CD4-positive, alpha-beta T cell treated with Interleukin-6 at 100 ng/mL for 8 hours (primary cell): ENCODE measurements at places on chromosomes 12 and 14.

DNA sequence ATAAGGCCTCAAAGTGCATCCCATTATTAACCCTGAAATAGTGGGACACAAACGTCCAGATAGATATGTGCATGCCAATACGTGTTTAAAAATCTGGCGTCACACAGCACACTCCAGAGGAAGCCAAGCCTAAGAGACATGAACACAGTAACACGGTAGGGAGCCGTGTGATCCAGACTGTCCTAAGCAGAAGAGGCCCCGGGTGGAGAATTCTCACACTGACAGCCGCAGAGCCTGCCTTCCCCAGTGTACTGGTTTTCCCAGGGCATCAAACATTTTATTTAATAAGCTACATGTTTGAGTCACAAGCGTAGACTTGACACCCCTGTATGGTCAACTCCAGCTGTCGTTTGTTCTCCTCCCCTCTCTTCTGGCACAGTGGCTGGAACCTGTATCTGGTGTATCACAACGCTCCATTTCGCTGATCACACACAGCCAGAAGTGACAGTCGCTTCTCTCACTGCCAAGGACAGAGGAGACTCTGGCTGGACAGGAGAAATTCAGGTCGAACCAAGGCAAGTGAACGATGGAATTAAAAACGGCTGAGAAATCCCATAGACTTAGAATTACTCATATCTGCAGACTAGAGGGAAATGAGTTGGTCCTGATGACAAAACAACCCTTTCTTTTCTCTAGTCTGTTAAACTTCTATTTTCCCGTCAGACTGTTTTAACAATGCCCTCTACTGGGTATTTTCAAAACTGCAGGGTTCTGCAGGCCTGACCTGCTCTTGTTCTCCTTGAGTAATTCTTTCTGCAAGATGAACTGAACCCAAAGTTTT lies 359.9 kb downstream of the RGS6 start:
- no peak for DNase-seq

- DNase-seq = no peak
Measured at GRCh38 chr12:99627459-99627858, 20.1 kb upstream of the GARIN6 start.

DNA sequence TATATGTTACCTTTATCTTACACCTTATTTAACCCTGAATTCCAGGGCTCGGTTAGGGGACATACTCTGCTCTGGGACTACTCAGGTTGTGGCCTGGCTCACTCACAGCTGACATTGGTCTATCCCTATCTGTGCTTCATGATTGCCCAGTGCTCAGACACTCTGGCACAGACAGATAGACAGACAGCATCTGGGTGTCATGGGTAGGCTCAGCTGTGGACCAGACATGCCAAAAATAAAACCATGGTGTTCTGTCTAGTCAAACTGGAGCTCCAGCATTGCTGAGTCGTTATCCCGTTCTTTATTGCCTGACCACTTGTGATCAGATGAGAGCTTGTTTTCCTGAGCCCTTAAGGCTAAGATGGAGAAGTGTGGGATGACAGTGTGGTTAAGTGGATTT lies 29.0 kb downstream of the FBXW8 start:
- DNase-seq = no peak

DNA sequence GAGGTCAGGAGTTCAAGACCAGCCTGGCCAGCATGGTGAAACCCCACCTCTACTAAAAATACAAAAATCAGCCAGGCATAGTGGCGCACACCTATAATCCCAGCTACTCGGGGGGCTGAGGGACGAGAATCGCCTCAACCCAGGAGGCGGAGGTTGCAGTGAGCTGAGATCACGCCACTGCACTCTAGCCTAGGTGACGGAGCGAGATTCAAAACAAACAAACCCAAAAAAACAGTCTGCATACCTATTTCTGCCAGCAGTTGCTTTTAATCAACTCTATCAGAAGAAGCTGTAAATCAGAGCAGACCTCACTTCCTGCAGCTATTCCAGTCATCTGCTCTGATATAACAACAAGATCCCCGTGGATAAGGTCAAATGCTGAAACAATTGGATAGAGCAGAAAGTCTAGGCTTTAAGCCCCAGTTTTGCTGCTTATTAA lies 50.5 kb downstream of the LIMA1 start:
- no peak for DNase-seq

GRCh38 chr12:53170215-53170614 lies 10.3 kb upstream of the ZNF740 start:
- DNase-seq = no peak

- no peak for DNase-seq
Measured at GRCh38 chr14:65027127-65027799, 40.6 kb downstream of the FNTB start.

GRCh38 chr12:27592548-27592947 lies 68.5 kb downstream of the PPFIBP1 start:
- DNase-seq = no peak

- DNase-seq = no peak
Measured at GRCh38 chr14:19878029-19878642, 3.2 kb downstream of the OR4K2 start.

DNA sequence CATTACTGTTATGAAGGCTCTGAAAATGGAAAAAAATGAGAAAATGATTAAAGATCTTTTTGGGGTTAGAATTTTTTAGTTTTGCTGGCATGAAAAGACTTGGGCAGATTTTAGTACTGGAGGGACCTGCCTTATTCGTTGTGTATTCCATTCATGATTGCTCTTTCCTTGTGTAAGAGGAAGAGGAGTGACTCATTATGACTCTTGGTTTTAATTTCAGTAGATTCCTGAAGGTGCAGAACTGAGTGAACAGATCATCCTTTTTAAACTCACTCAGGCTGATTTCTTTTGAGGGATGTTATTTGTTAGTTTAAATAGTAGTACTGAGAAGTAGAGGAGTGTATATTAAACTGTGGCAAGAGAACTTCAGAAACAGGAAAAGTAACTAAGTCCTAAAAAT lies 41.6 kb downstream of the AKAP6 start:
- DNase-seq = no peak

- no peak for DNase-seq
Measured at GRCh38 chr12:111467092-111467856, 61.6 kb downstream of the SH2B3 start.

DNA sequence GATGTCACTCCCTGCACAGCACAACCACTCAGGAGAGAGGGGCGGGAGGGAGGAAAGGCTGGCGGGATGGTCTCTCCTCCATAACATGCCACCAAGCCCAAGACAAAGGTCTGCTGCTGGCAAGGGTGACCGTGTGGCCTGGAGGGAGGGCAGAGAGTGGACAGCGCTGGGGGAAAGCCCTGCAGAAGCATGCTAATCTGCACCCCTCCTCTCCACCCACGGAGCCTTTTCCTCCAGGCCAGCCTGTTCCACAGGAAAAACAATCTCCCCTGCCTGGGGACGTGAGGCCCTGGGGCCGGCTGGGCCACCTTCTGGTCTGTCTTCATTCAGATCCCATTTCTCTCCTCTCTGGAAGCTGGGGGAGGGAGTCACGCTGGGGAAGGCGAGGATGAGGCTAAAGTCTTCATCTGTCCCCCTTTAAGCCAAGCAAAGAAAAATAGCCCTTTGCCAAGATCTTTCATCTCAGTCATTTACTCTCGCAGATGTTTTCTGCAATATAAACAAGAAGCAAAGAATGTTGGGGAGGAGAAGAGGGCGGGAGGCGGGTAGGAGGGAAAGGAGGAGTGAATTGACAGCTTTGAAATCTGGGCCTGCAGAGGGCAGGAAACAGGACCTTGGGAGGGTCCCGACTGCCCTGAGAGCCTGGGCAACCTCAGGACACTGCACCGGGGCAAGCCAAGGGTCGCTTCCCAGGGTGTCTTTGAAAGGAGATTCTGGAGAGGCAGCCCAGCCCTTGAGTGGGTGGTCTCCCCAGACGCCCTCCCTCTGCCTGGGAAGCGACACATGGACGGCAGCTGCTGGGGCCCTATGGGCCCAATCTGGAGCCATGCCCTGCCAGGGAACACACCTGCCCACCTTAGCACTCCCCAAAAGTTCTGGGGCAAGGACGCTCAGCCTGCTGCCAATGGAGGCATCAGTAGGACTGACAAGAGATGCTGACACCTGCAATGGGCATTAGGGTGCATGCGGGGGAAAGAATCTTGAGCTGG lies 133.6 kb downstream of the ZFP36L1 start:
- DNase-seq = no peak

DNA sequence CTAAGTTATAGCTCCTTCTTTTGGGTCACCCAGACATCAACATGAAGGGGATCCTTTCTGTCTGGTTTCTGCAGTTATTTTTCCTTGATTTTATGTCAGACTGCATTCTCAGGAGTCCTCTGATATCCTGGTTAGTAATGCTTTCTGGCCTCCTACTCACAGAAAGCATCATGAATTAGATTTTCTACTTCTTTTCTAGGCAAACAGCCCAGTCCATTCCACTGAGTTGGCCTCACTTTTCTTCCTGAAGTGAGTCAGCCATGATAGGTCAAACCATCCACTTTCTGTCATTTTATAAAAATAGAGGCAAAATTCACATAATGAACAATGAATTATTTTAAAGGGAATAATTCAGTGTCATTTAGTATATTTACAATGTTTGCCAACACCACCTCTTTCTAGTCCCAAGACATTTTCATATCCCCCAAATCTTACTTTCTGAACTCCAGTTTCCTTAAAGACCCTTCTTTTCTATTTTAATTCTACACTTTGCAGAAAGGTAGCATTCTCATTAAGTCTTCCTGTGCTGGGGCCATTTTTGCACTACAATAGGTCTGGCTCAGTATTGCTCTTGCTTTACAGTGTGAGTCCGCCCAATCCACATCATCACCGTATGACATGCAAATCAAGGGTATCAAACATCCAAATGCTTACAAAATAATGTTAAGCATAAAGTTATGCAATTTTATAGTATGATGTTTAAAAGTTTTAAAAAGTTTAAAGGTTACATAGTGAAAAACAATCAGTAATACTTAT lies 95.1 kb downstream of the UNC79 start:
- no peak for DNase-seq

GRCh38 chr12:120981407-120981941 lies 3.1 kb downstream of the HNF1A start:
- no peak for DNase-seq

- DNase-seq = no peak
Measured at GRCh38 chr12:4700621-4701026, 19.6 kb upstream of the GALNT8 start.

GRCh38 chr12:71162832-71163763 lies 5.3 kb upstream of the TSPAN8 start:
- no peak for DNase-seq

- DNase-seq = no peak
Measured at GRCh38 chr12:94736820-94737219, 86.5 kb upstream of the TMCC3 start.

DNA sequence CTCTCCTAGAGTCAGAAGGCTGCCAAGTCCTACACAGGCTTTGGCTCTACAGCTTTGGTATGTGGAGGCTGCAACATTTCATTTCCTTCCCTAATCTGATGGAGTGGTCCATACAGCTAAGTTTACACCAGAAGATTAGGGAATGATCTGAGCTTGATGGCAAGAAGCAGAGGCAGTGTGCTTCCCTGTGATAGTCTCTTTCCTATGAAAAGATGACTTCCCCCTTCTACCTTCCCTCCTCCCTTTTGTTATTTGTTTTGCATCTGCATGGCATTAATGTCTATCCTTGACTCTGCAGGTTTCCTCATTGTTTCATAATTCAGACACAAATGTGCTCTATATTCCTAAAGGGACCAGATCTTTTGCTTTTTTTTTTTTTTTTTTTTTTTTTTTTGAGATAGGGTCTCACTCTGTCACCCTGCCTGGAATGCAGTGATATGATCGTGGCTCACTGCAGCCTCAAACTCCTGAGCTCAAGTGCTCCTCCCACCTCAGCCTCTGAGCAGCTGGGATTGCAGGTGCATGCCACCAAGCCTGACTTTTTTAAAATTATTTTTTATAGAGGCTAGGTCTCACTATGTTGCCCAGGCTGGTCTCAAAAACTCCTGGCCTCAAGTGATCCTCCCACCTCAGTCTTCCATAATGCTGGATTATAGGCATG lies 76.3 kb downstream of the GRIP1 start:
- DNase-seq = no peak

GRCh38 chr12:110957652-110958051 lies 37.3 kb upstream of the MYL2 start:
- no peak for DNase-seq

DNA sequence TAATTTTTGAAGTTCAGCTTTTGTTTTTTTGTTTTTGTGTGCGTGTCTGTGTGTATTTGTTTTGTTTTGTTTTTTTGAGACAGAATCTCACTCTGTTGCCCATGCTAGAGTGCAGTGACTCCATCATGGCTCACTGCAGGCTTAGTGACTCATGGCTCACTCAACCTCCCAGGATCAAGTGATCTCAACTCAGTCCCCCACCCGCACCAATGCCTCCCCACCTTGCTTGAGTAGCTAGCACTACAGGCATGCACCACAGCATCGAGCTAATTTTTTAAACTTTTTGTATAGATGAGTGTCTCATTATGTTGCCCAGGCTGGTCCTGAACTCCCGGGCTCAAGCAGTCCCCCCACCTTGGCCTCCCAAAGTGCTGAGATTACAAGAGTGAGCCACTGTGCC lies 981.4 kb downstream of the BCL11B start:
- DNase-seq = no peak

DNA sequence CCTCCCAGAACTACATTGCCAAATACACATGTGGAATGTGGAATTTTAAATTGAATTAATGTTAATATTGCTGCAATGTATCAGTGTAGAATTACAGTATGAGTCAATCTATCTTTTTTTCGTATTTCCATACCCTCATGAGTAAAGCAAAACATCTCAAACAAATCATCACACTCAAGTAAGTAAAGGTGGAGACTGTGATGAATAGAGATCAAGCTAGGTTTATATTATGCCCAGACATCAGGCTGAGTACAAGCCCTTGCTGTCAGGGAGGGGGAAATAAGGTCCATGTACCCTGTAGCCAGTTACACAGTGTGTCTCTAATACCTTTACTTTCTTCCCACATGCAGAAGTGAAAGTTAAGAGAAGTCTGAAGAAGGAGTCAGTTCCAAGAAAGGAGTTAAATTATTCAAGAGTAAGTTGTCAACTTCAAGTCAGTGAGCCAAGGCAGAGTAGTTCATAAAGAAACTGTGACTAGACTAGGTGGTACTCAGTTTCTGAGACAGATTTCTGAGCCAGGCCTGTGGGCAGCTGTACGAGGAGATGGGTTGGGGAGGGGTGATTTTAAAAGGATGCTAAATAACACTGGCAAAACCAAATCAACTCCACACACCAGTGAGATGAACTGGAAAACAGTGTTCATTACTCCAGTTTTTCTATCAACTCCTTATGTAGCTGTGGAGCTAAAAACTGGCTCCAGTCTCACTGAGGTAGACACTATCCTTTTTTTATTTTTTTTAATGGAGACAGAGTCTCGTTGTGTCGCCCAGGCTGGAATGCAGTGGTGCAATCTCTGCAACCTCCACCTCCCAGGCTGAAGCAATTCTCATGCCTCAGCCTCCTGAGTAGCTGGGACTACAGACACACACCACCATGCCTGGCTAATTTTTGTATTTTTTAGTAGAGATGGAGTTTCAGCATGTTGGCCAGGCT lies 23.8 kb upstream of the STK38L start:
- no peak for DNase-seq

DNA sequence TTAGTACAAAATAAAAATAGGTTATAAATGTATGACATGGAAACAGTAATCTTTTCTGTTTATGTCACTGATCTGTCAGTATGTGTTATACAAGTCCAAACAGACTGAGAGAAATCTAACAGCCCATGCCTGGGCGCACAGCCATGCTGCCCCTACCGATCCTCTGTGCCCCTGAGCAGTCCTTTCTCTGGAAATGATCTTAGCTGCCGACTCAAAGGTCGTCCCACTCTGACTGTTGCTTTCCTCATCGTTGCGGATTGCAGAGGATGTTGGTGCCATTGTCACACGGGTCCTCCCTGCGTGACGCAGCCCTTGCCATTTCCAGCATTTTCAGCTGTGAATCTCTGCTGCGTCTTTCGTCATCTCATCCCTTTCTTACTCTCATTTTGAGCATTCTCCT lies 82.9 kb upstream of the DYNC1H1 start:
- DNase-seq = no peak
